CD4-positive, alpha-beta memory T cell (primary cell): ENCODE measurements at places on chromosomes 12 and 14. TPM values are rescaled to one million over a fixed set of nuclear protein-coding genes. Genes with fewer than 3 reads are reported as not detected.
A peak's percentile ranks its signal among the peaks of the same experiment; 100 is the strongest.

DNA sequence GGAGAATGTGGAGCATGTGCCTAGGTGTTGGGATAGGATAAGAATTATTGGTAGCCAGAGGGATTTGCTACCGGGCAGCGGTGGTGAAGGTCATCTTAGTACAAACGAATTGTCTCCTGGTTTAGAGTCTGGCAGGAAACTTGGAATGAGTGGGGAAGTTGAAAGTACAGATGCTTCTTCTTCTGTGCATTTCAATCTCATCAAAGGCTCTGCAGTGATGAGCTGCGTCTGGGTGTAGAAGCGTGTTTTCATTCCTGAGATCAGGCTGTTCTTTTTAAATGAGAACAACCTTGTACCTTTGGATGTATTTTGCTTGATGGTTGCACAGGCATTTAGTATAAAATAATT is 2.1 kb downstream of the WNK1 start:
- peaks cover 59% of the 10 kb centered on the region for H3K4me1 ChIP-seq
- H3K27ac ChIP-seq = peak overlapping the region; percentile 89
- H3K27me3 ChIP-seq = no peaks in the 10 kb centered on the region
- no peak for DNase-seq

- no peaks in the 10 kb centered on the region for H3K36me3 ChIP-seq
- peak within 1 kb of the TSS; percentile 10 for H3K4me3 ChIP-seq
Observed at GRCh38 chr14:23237772-23238594, at the start of gene RNF212B. TSS of gene RNF212B (plus strand) at chr14:23237936. CDS start at chr14:23240346, 2,410 bp downstream.

Gene AQP2
- total RNA-seq = not detected

Gene KRT4
- total RNA-seq = not detected

- H3K27me3 ChIP-seq = peaks cover 11% of the 10 kb centered on the region
- no peaks in the 10 kb centered on the region for H3K36me3 ChIP-seq
- H3K27ac ChIP-seq = no peak overlapping the region
- DNase-seq = no peak
- no peaks in the 10 kb centered on the region for H3K4me1 ChIP-seq
- no peak overlapping the region for H3K4me3 ChIP-seq
Observed at GRCh38 chr12:4899364-4899763, 10.3 kb upstream of the KCNA1 start.

DNA sequence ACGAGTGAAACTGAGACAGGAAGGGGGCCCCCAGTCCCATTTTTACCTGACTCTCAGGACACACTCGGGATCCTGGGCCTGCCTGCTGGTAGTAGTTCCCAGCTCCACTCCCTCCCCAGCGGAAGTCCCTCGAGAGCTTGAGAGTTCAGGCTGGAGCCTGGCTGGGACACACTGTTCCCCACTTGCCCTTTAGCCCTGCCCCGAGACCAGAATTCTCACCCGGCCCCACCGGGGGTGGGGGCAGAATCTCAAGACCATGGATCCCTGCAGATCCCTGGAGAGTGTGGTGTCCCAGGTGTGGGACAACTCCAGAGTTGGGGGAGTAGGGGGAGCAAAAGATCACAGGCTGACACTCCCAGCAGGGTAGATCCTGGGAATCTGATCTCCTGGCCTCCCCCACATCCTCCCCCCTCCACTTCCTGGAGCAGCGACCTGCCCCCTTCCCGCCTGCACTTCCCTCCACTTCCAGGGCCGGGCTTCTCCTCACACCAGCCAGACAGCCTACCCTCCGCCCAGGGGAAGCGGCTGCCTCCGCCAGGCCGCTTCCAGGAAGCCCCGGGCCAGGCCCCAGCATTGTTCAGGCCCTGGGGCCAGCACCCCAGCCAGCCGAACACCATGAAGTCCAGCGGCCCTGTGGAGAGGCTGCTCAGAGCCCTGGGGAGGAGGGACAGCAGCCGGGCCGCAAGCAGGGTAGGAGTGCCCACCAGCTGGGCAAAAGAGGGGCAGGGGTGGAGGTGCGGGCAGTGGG is at the start of gene TNS2:
Gene TNS2 (plus strand): TSS at position 495 of the 748 bp plus-strand sequence. CDS start 121 bp downstream, at position 616.
- H3K4me1 ChIP-seq = peaks cover 23% of the 10 kb centered on the region
- no peak within 1 kb of the TSS for H3K4me3 ChIP-seq
- no peak within 1 kb of the TSS for H3K27ac ChIP-seq
- H3K27me3 ChIP-seq = no peaks in the 10 kb centered on the region
- DNase-seq = no peak

- H3K27ac ChIP-seq = no peak overlapping the region
- no peaks in the 10 kb centered on the region for H3K36me3 ChIP-seq
- H3K4me1 ChIP-seq = no peaks in the 10 kb centered on the region
Observed at GRCh38 chr12:81187686-81188085, 109.8 kb downstream of the ACSS3 start.

Gene LRRC10
- not detected for total RNA-seq

DNA sequence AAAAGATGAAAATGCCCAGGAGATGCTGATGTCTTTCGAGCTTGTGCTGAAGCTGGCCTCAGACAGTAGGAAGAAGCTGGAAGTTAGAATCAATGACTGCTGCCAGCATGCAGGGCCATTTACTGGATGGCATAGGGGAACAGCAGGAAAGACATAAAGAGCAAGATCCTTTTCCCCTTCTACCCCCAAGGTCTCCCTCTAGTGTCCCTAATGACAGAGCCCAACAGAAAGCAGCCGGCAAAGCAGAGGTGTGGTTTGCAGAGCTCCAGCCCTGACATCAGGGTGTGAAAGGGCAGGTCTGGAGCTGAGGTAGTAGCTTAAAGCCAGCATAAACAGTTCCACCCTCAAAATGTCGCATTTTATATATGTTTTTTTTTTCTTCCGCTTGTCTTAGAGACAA is 1560.7 kb upstream of the TMEM132C start:
- H3K4me1 ChIP-seq = no peaks in the 10 kb centered on the region
- H3K27ac ChIP-seq = no peak overlapping the region
- H3K36me3 ChIP-seq = no peaks in the 10 kb centered on the region
- no peaks in the 10 kb centered on the region for H3K27me3 ChIP-seq
- no peak for DNase-seq

- peak; percentile 98 for DNase-seq
- no peaks in the 10 kb centered on the region for H3K27me3 ChIP-seq
Observed at GRCh38 chr14:22766457-22767322, at the start of gene OXA1L. TSS of gene OXA1L (plus strand) at chr14:22766688. CDS start at chr14:22766702, 14 bp downstream.

Gene KRT5
- not detected for total RNA-seq

Gene TPH2
- not detected for total RNA-seq

Gene SERPINA10
- total RNA-seq = not detected

Gene NFATC4
- total RNA-seq = not detected

- peaks cover 9% of the 10 kb centered on the region for H3K4me1 ChIP-seq
- DNase-seq = no peak
- no peaks in the 10 kb centered on the region for H3K27me3 ChIP-seq
- H3K27ac ChIP-seq = no peak overlapping the region
Observed at GRCh38 chr14:71441126-71441525, 491.1 kb upstream of the RGS6 start.

DNA sequence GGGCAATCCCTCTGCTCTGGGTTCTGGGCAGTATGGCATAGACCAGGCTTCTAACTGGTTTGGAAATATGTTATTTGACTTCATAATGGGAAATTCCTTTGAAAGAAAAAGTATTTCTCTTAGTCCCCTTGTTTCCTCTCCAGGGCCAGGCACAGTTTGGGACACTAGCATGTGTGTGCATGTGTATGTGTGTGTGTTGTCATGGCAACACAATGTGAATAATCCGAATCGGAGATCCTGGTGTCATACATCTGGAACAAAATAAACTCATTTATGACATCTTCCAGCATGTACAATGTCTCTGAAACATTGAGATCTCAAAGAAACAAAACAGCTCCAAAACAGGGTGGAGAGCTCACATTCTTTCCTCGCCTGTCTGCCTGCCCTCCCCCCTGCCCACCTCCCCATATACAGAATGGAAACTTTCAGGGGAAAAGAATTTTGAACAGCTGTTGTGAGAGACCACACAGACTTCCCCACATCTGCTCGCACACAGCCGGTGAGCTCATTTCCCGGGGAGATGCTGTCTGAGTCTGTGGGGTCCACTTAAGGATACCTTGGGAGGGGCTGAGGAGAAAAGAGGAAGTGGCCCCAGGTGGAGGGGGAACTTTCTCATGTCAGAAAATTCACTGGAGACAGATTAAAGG is 55.5 kb upstream of the PARP11 start:
- DNase-seq = no peak
- no peak overlapping the region for H3K4me3 ChIP-seq
- no peak overlapping the region for H3K27ac ChIP-seq
- H3K36me3 ChIP-seq = no peaks in the 10 kb centered on the region
- H3K4me1 ChIP-seq = peaks cover 41% of the 10 kb centered on the region
- H3K27me3 ChIP-seq = no peaks in the 10 kb centered on the region

DNA sequence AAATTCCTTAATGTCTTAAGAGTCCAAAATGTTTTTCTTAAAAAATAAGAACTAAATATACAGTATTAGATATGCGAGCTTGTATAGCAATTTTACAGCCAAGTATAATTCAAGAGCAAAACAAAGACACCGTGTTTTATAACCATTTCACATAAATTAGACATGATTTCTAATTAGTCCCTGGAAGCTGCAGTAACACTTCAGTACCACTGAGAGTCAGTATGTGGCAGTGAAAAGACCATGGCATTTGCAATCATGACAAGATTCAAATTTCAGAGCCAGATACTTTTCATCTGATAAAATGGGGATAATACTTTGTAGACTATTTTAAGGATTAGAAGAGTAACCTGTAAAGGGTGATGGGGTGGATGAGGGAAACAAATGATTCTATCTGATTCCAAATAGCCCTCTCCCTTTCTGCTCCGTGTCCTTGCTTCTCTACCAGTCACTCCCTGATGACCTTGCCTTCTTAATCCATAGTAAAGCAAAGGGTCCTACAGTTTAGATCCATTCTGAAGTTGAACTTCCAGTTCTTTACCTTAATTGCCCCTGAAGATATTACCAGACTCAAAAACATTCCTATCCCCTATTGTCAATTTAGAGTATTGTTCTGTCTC is 145.4 kb upstream of the ABCD2 start:
- H3K4me3 ChIP-seq = no peak overlapping the region
- DNase-seq = peak; percentile 8
- no peaks in the 10 kb centered on the region for H3K4me1 ChIP-seq
- H3K27me3 ChIP-seq = no peaks in the 10 kb centered on the region
- H3K27ac ChIP-seq = no peak overlapping the region

Gene FGD6
- 0.70 TPM for total RNA-seq

Gene P2RX2
- total RNA-seq = not detected
